Esophagus squamous epithelium (tissue), 5 donors: ENCODE measurements at places on chromosomes 2 and 18.

DNA sequence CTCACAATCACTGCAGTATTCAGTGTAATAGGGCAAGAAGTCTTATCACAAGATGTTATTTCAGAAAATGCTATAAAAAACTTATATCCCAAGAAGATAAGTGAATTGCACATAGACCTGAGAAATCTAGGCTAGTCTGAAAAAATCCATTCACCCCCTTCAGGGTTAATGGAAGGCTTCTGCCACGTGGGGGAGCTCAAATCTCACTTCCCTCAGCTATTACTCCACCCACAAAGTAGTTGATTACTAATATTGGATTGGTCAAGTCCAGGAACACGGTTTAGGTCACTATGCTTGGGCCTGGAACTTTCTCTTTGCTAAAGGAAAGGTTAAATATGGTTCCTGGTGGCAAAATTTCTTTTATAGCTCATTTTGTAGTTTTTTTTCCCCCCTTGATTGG lies 51.2 kb upstream of the ADAM23 start:
- H3K4me3 ChIP-seq: no peak overlapping the region
- peaks cover 22% of the 10 kb centered on the region for H3K4me1 ChIP-seq
- H3K36me3 ChIP-seq: no peaks in the 10 kb centered on the region
- H3K27ac ChIP-seq: no peak overlapping the region

DNA sequence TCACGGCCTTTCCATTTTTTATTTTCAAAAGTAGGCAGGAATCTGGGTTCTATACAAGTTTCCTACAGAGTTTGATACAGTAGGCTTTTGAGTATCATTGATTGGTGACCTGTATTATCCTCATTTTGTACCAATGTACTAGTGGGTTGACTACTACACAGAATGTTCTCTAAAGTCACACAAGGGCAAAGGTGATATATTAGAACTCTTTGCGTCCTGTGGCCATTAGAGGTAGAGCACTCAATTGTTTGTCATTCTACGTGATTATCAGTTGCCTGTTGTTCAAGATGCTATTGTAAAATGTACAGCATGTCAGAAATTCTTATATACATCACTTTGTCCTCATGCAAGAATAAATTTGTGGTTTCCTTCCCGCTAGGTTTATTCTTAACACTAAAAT lies 24.8 kb downstream of the WDR75 start:
- no peak for DNase-seq
- no peak overlapping the region for H3K4me3 ChIP-seq
- no peaks in the 10 kb centered on the region for H3K27me3 ChIP-seq
- peaks cover 100% of the 10 kb centered on the region for H3K36me3 ChIP-seq
- H3K27ac ChIP-seq: no peak overlapping the region

GRCh38 chr2:209629597-209629996 lies 142.0 kb upstream of the UNC80 start:
- no peaks in the 10 kb centered on the region for H3K27me3 ChIP-seq
- H3K36me3 ChIP-seq: no peaks in the 10 kb centered on the region
- DNase-seq: no peak
- no peak overlapping the region for H3K4me3 ChIP-seq

DNA sequence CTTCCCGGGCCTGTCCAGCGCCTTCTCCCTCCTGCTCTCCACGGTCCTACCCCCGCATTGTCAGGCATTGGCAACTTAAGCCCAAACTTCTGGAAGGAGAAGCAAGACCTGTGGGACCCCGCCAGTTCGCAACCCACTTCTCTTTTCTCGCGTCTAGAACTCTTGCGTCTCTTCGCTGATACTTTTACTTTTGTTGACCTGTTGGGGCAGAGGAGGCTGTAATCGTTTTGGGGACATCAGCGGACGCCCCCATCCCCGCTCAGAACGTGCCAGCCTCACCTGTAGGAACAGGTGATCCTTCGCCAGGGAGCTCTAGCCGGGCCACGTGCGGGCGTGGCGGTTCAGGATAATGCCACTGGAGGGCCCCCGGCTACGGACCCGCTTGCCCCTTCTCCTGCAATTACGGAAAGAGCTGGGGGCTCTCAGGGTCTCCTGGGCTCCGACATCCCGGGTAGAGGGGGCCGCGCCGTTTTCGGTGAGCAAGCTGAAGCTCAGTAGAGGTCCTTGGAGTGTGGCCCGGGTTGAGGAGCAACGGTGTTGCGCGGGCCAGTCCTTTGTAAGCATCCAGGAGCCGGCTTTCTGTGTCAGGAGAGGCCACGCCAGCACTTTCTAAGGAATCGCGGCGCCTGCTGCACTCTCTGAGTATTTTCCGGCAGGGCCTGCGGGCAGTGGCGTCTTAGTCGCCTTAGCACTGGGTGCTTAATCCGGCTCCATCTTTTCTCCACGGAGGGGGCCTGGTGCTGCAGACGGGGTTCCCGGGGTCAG lies 1.6 kb downstream of the MTCL1 start:
- H3K4me1 ChIP-seq: peaks cover 21% of the 10 kb centered on the region
- peak overlapping the region; percentile 67 for H3K4me3 ChIP-seq
- H3K27me3 ChIP-seq: no peaks in the 10 kb centered on the region
- H3K27ac ChIP-seq: peak overlapping the region; percentile 87
- no peaks in the 10 kb centered on the region for H3K36me3 ChIP-seq
